ENCODE measurements at places on chromosomes 7 and 10.

DNA sequence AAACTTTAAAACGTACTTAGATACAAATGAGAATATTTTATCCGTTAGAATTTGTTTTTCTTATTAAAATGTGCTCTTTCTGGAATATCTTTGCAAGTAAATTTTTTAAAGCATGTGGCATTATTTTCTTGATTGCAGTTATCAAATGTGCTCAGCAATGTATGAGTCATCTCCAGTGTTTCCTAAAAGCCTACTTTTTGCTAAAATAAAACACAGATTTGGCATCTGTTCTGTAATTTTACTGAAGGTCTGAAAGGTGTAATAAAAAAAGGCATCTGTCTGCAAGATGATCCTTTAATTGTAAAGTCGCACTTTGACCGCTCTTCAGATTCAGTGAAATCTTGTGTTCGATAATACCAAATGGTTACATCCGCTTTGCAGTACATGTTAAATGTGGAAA lies 3.4 kb downstream of the GNAT3 start:
- DNase-seq, result no peak

GRCh38 chr10:128526791-128527375 lies 400.7 kb upstream of the MKI67 start:
- no peak for DNase-seq

- no peak for DNase-seq
These were observed 27.0 kb upstream of the JAZF1 start for GRCh38 chr7:28207486-28208158.

- DNase-seq, result no peak
These were observed 38.6 kb downstream of the TRIL start for GRCh38 chr7:28919510-28919909.

DNA sequence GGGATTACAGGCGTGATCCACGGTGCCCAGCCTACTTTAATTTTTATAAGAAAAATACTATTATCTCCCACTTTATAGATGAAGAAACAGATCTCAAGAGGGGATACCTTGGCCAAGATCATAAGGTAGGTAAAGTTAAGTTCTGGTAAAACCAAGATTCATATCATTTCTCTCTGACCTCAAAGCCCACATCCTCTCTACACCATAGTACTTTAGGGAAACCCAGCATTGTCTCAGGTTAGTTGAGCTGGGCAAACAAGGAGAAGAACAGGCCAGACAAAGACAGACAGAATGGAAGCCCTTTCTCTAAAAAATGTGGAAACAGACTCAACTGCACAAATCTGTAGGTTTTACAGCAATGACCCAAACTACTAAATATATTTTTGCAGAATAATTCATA lies 197.7 kb upstream of the FRMD4A start:
- DNase-seq, result no peak

DNA sequence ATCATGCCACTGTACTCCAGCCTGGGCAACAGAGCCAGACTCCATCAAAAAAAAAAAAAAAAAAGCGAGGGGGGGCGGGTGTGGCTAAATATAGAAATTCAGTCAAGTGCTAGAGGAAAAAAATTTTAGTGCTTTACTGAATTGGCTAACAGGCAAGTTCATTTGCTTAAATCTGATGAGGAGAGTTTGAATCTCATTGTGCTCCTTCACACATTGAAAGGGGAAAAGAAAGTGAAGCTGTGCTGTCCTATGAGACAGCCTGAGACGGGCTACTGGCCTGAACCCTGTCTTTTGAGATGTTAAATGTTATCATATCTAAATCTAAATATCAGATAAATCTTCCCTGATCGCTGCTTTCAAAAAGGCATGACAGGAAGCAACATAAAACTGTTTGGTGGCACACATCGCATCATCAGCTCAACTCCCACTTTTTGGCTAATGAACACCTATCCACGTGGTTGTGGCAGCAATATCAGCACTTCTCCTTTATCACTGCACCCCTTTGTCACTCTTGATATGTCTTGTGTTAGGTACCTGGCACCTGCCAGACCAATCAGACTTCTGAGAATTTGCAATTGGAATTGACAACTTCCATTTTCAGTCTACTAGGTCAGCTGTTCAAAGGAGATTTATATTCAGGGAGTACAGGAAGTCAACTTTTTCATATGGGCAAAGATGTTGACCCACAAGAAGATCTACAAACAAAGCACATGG lies 14.0 kb upstream of the IFIT1B start:
- no peak for DNase-seq

- no peak for DNase-seq
These were observed 12.9 kb downstream of the EXOC4 start for GRCh38 chr7:133265821-133266220.

GRCh38 chr7:87209295-87209924 lies 10.1 kb downstream of the TMEM243 start:
- no peak for DNase-seq
